ENCODE measurements at places on chromosomes 1 and 21.

DNA sequence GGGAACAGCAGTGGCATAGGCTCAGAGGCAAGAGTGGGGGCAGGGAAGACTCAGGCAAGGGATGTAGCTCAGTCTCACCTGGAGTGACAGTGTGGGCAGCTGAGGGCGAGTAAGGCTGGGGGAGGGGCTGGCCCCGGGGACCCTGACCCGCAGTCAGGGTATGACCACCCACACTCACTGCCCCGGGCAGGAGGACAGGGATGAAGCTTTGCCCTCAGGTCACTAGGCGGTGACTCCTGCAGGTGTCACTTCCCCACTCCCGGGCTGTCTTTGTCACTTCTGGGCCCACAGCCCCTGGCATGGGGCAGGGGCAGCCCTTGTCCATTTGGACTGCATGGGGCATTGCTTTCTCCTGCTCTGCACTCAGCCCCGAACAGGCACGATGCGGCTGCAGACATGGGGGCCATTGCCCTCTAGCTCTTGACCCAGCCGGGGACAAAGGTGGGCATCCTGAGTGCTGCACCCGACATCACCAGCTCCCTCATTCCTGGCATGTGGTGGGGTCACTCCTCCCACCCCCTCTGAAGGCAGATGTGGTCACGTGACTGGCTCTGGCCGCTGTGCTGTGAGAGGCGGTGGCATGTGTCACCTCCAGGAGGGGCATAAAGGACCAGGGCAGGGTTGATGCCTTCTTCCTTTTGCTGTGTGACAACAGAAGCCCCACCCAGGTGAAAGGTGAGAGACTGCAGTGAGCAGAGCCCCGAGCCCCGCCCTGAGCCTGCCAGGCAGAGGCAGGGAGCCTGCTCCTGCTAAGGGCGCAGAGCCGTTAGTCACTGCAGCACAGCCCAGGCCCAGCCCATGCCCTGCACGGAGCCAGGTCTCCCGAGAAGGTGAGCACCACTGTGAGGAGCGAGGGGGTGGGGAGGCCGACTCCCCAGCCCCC, 66.0 kb downstream of the MATN1 start:
- DNase-seq = peak; percentile 73

DNA sequence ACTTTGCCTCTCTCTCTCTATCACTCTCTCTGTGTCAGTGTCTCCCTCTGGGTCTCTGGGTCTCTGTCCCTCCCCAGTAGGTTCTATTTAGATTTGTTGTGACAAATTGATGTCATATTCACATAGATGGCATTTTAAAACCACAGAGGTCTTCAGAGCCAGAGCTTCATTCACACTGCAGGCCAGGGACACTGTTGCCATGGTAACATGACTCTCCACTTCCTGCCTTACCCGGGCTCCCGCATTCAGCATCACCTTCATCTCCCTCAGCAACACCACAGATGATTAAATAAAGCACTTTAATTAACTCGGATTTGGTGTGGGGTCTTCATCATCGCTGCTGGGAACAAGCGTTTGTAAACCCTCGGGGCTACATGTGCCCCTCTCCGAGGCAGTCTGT, 132.6 kb downstream of the ETS2 start:
- DNase-seq = peak; percentile 61

DNA sequence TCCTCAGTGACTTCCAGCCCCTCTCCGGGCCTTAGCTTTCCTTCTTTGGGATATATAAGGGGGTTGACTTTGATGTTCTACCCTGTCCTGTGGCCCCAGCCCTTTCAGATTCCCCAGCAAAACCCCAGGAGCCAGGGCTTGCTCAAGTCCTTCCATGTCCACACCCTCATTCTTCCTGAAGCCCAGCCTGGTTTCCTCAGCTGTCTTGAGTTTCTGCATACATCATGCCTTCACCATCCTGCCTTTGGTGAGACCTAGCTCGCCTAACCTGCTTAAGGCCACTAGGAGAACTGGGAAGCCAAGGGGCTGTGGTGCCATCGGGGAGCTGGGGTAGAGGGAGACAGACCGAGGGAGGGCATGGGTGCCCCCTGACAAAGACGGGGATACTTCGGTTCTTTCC, 17.2 kb upstream of the PEF1 start:
- DNase-seq = no peak

GRCh38 chr21:29130270-29130969, at the start of gene MAP3K7CL:
Gene MAP3K7CL (plus strand): TSS chr21:29130644. CDS start chr21:29133345, 2,701 bp downstream.
- no peak for DNase-seq

DNA sequence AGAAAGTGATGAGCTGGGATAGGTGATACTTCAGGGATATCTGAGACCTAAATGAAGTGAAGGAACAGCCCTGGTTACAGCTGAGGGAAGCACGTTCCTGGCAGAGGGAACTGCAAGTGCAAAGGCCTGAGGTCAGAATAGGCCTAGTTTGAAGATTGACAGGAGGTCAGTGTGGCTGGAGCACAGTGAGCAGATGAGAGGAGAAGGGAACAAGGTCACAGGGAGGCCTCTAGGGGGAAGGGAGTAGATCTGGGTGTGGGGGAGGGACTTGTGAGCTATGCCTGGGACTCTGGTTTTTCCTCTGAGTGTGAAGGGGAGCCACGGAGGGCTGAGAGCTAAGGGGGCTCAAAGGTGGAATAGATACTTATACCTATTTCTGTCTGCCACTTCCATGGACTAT, 736.4 kb downstream of the MATN1 start:
- peak; percentile 67 for DNase-seq

DNA sequence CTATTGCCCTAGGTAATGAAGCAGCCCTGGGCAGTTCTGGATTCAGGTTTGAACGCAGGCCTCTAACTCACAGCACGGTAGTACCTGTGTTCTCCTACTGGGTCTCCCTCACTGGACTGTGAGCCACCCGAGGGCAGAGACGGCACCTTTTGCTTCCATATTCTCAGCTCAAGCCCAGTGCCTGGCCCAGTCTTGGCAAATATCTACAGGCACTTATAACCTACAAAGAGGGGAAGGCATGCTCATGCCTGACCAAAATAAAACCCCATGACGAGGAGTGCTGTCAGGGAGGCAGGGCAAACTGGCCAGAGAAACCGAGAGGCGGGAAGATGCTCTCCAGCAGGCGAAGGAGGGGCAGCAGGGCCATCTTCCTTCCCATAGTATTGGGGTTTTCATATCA, 91.1 kb downstream of the DDX20 start:
- DNase-seq = no peak

DNA sequence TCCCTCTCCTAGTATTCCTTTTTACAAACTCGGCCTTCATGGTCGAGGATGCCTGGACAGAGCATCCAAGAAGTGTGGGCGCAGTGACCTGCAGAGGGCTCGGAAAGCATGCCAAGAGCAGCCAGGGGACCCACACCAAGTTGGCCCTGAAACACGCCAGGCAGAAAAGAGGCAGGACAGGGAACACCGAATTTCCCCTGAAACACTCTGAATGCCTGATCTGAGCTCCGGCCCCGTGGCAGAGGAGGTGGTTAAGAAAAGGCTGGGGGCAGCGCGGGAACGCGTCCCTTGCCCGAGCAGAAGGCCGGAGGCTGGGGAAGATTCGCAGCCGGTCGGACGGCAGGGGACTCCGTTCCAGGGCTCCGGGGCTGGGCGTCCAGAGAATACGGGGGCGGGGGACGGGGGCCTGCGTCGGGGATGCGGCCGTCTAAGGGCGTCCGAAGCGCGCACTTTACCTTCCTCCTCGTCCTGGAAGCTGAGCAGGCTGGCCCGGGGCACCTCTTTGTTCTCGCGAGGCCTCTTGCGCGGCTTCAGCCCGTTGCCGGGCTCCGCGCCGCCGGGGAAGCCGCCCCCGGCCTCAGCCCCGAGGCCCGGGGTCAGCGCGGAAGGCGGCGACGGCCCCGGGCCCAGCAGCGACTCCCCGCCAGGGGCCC, 558 bp downstream of the PAXBP1 start:
- peak; percentile 82 for DNase-seq

GRCh38 chr1:220769205-220769604, 17.5 kb upstream of the MTARC1 start:
- DNase-seq = no peak

- DNase-seq = no peak
Measured at GRCh38 chr1:183432548-183432875, 14.3 kb upstream of the NMNAT2 start.

GRCh38 chr1:15621975-15622374, 4.7 kb downstream of the DDI2 start:
- DNase-seq = no peak
